ENCODE measurements at places on chromosomes 3 and 15.

DNA sequence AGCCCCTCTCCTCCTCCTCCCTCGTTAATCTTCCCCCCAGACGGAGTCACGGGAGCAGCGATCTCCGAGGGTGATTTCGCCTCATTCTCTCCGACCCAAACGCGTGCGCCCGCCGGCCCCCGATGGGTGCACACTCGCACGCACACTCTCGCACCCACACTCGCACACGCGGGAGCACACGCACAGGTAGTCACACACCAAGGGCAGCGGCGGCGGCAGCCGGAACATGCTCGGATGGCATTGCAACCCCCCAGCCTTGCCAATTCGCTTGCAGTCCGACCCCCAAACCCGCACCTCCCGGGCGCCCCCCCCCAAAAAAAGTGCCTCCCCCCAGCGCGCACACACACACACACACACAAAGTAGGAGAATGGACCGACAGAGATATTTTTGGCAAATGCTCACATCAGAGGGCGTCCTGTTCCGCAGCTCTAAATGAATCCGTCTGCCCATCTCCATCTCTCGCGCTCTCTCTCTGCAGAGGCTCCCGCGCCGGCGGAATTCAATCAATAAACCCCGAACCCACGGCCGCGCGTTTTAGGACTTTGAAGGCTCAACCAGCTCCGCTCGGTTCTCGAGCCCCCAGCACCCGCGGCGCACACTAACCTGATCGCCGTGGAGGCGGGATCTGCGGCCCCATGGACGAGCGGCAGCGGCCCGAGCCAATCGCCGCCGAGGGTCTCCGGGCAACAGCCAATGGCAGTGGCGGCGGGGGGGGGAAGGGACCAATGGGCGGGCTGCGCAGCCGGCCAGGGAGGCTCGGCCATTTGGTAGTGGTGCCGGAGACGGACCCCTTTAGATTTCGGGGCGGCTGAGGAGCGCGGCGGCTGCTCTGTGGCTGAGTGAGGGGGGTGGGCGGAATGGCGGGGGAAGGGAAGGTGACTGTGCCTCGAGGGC, at the start of gene ANP32A:
TSS of gene ANP32A (minus strand) at position 601 of the 895 bp plus-strand sequence. CDS start at position 457, 144 bp downstream.
- DNase-seq: peak; percentile 97

GRCh38 chr15:80059786-80060355, 395 bp downstream of the ZFAND6 start:
- DNase-seq: no peak

GRCh38 chr3:47650294-47650693, 71.6 kb upstream of the CSPG5 start:
- DNase-seq: no peak

DNA sequence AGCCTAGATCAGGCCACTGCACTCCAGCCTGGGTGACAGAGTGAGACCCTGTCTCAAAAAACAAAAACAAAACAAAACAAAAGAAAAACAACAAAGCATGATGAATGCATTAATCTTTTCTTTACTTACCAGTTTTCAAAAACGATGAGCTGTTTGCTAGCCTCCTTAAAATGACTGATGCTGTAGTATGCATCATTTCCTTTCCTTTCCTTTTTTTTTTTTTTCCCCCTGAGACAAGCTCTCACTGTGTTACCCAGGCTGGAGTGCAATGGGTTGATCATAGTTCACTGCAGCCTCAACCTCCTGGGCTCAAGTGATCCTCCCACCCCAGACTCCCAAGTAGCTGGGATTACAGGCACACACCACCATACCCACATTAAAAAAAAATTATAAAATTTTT, 202.0 kb downstream of the ADAMTSL3 start:
- DNase-seq: no peak

DNA sequence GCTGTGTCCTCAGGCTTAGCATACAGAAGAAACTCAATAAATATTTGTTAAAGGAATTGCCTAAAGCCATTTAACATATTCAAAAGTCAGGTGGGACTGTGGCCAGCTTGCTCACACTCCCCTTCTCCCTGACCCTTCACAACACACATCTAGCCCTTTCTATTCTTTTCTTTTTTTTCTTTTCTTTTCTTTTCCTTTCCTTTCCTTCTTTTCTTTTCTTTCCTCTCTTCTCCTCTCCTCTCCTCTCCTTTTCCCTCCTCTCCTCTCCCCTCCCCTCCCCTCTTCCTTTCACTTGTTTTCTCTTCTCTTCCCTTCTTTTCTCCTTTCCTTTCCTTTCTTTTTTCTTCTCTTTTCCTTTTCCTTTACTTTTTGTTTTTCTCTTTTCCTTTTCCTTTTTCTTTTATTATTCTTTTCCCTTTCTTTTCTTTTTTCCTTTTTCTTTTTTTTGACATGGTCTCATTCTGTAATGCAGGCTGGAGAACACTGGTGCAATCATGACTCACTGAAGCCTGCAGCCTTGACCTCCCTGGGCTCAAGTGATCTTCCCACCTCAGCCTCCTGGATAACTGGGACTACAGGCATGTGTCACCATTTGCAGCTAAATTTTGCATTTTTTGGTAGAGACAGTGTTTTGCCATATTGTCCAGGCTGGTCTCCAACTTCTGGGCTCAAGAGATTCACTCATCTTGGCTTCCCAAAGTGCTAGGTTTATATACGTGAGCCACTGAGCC, 377.8 kb downstream of the GRM7 start:
- no peak for DNase-seq

DNA sequence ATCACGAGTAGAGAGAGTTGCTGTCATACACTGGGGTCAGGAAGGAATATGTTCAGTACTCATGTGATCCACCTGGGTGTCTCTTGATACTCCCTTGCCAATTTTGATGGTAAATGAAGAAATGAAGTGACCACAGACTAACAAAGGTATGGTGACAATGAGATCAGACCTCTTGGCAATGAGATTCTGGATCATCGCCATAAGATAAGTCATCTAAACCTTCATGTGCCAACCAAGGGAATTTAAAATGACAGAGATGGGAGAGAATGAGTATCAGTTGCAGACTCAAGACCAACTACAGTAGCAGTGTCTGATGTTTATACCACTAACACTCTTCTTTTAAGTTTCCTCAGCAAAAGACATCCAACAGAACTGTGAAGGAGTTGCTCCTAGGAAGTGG, 601.0 kb downstream of the MECOM start:
- no peak for DNase-seq

GRCh38 chr15:93164409-93164808, 75.4 kb upstream of the RGMA start:
- no peak for DNase-seq

DNA sequence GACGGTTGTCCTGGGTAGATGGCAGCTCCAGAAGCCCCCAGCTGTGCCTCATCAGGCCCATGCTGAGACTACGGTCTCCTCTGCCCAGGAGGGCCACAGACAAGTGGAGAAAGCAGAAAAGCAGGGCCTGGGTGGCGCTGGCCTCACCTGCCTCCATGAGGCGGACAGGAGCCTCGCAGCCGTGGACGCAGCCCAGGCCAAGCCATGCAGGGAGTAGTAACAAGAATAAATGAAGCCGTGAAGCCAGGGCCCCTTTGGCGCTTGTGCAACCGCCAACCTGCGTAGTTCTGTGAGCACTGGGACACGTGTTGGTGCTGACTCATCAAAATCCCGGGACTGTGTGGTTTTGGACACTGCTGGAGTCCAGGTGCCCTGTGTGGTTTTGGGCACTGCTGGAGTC, 12.3 kb upstream of the MUC4 start:
- no peak for DNase-seq

DNA sequence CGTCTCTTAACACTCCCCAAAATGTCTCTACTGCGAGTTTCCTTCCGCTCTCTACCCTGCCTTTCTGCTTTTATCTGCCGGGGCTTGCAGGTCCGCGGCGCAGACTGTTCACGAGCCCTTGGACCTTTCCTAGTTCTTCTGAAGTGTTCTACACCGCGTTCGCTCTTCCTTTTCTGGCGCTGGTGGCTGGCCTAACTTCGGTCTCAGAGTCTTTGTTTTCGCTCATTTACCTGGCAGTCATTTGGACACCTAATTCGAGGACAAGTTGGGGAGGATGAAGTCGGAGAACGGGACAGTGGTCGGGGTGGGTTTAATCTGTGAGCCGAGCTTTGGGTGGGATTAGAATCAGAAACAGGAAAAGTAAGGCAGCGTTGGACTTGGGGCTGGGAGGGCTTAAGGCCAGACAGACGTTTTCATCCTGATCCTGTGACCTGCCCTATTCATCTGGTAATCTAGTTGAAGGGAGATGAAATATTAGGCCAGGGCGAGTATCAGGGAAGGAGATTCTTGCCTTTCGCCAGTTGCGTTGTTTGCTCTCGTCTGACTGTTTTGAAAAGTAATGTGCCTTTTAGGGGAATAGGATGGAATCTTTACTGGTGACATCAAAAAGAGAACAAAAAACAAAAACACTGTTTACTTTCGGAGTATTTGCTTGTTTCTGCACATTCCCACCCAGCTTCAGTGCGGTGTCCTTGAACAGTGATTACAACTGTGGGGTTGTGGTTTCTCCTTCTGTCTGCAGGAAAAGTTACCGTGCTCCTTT, 1.8 kb downstream of the DIPK2A start:
- peak; percentile 33 for DNase-seq

DNA sequence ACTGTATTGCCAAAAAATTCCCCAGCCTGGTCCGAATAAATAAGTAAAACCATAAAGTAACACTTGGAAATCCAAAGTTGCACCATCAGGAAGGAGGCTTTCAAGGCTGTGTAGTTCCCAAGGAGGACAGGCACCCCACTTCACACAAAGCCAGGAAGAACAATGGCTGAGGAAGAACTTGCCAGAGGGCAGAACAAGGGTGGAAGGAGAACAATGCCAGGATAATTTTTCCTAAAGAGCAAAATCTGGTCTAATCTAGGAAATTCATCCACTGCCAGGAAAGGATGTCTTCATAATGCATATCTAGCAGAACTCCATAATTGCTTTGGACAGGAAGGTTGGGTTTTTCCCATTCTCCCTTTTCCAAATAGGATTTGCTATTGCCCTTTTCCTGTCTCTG, 15.7 kb upstream of the ARID3B start:
- DNase-seq: no peak

DNA sequence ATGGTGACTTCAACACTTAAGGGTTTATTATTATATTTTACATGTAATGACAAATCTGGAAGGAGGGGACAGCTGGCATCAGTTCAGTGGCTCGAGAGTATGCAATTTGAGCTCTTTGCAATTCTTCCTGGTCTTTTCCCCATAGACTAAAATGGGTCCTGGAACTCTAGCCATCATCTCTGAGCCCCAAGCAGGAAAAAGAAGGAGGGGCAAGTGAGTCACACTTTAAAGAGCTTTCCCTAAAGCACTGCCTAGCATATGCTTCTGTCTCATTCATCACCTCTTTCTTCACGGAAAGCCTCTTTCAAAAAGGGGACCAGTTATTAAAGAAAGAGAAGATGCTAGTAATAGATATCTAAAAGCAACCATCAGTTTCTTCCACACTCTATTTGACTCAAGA, 466.3 kb downstream of the ZIC1 start:
- no peak for DNase-seq

DNA sequence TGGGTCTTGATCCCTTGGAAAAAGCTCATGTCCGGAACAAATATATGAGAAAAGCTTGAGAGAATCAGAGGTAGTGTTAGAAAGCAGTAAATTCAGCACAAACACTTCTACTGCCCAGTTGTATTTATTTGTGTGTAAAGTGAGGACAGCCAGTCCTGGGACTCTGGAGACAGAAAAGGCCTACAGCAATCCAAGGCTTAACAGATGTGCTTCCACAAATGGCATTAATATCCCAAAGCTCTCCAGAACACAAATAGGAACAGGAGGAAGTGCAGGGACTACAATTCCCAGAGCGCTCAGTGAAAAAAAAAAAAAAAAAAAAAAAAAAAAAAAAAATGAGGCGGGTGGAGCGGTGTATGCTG, 390 bp upstream of the AP2M1 start:
- no peak for DNase-seq

DNA sequence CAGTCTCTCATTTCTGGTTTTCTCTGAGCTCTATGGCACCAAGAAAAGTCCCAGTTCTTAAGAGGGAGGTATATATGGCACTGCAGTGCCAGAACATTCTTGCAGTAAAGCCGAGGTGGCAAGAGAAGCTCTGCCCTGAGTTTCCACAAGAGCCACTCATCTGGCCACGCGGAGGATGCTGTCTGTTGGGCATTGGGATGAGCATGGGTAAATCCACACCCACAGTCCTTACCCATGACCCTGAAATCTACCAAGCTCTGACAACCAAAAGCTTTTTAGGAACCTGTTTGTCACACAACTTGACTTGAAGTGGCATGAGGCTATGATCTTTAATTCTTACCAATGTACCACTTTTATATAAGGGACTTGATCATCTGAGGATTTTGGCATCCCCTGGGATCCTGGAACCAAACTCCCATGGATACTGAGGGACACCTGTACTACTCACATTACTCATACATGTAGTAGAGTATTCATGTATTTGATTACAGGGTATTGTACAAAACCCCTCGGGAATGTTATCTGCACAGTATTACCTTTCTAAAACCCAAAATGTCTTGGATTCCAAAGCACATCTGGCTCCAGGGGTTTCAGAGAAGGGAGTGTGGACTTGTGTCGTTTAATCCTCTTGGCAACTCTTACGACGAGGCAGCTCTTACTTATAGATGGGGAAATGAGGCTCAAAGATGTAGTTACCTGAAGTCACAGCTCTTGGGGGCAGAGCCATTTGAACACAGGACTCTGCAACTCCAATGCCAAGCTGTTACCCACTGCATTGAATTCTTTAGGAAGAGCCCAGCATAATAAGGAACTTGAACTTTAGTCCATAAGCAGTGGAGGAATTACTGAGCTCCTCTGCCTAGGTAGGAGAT, 8.8 kb downstream of the RPL32 start:
- no peak for DNase-seq

DNA sequence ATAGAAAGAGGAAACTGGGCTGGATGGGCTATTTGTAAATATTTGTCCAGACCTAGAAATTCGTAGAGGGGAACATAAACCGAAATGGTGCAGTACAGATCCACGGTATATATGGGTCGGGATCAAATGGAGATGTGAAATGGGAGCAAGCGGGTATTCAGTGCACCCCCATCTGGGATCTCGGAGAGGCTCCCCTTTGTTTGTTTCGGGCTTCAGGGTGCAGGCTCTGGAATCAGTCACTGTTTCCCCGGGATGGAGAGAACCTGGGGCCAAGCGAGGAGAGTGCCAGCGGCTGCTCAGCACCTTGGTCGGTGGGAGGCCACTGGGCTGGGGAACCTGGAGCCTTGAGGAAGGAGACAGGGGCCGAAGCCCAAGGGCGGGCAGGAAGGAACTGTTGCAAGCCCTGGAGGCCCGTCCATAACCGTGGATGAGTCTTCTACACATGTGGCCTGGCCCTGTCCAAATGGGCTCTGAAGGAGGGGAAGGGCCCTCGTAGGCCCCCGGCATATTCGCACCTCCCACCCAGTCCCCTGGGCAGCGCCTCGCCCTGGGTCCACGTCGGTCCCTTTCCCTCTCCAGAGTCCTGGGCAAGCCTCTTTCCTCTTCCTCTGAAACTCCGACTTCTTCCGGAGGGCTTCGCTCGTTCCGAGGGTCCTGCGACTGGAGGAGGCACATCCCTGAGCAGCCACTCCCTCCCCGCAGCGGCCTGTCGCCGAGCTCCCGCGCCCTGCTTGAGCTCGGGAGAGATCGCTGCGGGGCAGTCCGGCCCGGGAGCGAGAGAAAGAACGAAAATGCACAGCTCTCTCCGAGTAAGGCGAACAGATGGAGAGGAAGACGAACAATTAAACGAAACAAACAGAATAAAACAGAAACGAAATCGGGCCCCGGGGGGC, 3.0 kb downstream of the ISL2 start:
- DNase-seq: no peak

- DNase-seq: no peak
These were observed 666 bp downstream of the SNX33 start for GRCh38 chr15:75648156-75649000.
